ENCODE measurements at places on chromosomes 5 and 9.

DNA sequence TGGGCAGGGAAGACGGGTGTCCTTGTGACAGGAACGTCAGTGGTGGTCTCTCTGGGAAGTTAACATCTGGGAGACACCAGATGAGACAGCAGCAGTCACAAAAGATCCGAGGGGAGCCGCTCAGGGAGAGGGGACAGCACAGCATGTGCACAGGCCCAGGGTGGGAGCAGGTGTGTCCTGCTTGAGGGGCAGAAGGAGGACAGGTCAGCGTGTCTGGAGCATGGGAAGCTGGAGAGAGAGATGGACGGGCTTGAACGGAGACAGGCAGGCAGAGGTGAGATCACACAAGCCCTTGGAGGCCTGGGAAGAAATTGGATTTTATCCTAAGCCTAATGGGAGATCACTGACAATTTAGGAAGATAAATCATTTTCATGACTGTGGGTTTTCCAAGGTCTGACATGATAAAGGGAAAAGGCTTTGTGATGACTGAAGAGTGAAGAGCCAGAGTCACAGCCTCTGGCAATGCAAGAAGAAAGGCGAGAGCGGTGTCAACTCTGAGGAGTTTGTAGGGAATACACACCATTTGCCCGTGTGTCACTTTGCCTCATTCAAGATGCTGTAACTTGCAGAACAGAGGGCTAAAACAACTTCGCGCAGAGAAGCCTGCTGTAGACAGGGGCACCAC, 88.3 kb downstream of the FSTL4 start:
- DNase-seq: no peak

GRCh38 chr9:33136721-33137670, 30.1 kb downstream of the B4GALT1 start:
- DNase-seq: no peak

- no peak for DNase-seq
Observed at GRCh38 chr5:123514615-123515355, 2.8 kb downstream of the CSNK1G3 start.

DNA sequence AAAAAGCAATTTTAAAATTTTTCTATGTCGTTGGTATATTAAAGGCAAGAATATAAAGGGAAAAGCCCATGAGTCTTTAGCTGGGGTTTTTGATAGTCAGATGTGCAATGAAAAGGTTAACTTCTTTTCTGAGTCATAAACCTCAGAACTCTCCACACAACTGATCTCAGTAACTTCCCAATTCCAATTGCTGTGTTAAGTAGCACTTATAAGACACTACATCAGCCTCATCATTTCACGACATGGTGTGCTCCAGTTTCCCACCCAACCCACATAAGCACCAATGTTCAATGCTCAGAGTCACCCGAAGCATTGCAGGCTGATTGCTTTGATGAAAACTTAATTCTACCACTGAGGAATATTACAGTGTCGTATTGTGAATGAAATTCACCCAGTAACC, 155.8 kb downstream of the TSSK1B start:
- peak; percentile 47 for DNase-seq

GRCh38 chr5:137561608-137562007, 62.5 kb upstream of the SPOCK1 start:
- DNase-seq: no peak

GRCh38 chr5:54222336-54222735, 88.0 kb downstream of the ARL15 start:
- no peak for DNase-seq

DNA sequence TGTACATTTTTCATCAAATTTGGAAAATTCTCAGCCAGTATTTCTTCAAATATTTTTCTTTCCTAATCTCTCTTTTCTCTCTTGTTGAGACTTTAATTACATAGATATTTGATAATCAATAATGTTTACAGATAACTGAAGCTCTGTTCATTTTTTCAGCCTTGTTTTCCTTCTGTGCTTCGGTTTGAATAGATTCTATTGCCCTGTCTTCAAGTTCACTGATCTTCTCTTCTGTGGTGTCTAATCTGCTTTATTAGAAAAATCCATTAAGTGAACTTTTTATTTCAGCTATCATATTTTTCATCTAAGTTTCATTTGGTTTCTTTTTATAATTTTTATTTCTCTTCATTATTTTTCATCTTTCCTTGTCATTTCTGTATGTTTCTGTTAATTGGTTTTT, 54.1 kb downstream of the AMBP start:
- DNase-seq: no peak

- DNase-seq: no peak
Observed at GRCh38 chr9:80787636-80788035, 901.7 kb downstream of the TLE1 start.

DNA sequence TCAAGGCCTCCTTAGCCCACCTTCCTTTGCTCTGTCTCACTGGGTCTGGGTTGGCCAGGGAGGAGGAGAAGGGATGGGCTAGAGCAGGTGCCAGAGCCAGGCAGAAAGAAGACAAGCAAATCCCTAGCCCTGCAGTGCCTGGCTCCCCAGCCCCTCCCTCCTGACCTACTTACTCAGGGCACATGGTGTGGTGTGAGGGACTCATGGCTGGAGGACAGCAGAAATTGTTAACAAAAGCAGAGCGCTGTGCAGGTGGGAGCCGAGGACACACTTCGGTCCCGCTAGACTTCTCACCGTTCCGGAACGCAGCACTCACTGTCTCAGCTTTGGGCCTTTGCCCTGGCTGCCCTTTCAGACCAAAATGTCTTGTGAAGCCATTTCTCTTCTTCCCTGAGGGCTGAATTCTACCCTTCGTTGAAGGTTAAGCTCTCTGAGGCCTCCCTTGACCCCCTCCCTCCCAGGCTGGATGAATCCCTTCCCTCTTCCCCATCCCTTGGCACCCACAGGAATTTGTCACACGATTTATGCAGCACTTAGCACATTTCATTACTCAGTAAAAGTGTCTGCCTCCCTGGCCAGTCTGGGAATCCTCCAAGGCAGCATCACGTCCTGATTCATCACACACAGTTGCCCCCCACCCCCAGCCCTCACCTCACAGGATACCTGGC, 263.9 kb upstream of the TRPC7 start:
- DNase-seq: no peak

- DNase-seq: no peak
Observed at GRCh38 chr9:92611621-92612285, 58.2 kb downstream of the IPPK start.

DNA sequence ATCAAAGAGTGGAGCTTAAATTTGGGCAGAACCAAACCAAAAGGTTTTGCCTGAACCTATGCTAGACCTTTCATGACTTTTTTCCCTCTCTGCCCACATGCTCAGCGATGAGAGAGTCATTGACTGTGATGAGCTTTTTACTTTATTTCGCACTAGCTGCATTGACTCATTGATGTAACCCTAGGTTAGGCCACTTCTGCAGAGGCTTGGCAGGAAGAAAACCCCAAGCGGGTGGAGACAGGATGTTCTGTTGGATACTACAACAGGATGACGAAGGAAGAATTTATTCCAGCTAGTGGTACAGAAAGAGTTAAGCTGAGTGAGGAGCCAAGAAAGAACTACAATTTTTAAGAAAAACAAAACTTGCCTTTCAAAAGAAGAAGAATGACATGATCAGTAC, 18.4 kb downstream of the AGXT2 start:
- DNase-seq: no peak

GRCh38 chr5:67098656-67099055, 97.9 kb downstream of the CD180 start:
- DNase-seq: no peak

DNA sequence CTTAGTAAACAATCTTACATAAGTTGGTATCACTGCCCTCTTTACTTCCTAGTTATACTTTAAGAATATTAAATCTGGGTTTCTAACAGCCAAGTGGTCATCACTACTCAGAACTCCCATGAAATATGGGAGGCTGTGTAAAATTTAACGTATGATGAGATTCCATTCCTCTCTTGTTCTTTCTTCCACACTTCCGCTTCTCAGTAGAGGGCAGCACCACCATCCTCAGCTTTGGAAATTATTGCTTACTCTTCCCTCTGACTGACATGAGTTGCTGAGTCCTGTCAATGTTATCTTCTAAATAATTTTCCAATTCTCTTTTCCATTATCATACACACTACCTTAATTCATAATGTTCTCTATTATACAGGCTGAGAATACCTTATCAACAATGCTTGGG, 194.0 kb downstream of the RFX3 start:
- peak; percentile 24 for DNase-seq

GRCh38 chr9:35754264-35754663, at the start of gene MSMP:
MSMP (minus strand) TSS chr9:35754276; CDS start chr9:35754129, 147 bp downstream.
- DNase-seq: no peak

DNA sequence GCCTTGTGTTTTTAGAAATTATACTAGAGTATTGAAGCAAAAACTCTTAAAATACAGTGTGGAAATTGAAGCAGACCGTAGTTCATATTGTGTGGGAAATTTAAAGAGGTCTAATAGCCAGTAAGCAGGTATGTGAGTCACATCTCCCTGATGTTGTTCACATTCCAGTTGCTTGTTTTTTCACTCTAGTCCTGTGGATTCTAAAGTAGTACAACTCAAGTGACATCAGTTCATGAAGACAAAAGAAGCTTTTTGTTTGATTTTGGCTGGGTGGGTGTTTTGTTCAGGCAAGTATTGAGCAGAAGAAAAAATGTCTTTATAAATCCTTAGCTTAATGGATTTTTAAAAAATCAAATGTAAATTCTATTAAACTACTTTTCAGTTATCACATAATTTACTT, 216.2 kb downstream of the MAN2A1 start:
- DNase-seq: no peak

DNA sequence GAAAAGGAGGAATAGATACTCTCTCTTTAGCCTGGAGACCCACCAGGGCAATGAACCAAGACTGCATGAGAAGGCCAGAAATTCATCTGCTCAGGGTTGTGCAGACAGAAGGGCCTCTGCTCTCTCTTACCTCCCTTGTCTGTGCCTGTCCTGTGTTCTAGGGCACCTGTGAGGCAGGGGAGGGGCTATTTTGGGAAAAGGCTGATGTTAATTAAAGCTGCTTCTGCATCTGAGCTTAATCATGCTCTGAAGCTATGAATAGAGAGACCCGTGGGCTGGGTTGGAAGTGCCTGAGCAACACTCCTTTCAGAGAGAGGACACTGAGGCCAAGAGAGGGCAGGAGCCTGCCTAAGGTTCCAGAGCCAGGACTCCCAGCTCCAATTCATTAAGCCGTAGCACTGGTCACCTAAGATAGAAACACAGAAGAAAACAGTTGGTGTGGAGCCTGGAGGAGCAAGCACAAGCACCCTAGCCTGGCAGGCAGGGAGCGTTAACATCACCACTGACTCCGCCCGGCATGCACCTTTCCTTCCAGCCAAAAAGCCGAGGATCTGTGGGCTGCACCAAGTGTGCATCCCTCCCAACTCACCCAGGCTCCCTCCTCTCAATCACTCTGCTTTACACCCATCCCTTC, 31.4 kb upstream of the STING1 start:
- no peak for DNase-seq

GRCh38 chr5:109652096-109652495, 37.6 kb upstream of the MAN2A1 start:
- no peak for DNase-seq

GRCh38 chr5:121962347-121962670, 534 bp downstream of the SRFBP1 start:
- no peak for DNase-seq

DNA sequence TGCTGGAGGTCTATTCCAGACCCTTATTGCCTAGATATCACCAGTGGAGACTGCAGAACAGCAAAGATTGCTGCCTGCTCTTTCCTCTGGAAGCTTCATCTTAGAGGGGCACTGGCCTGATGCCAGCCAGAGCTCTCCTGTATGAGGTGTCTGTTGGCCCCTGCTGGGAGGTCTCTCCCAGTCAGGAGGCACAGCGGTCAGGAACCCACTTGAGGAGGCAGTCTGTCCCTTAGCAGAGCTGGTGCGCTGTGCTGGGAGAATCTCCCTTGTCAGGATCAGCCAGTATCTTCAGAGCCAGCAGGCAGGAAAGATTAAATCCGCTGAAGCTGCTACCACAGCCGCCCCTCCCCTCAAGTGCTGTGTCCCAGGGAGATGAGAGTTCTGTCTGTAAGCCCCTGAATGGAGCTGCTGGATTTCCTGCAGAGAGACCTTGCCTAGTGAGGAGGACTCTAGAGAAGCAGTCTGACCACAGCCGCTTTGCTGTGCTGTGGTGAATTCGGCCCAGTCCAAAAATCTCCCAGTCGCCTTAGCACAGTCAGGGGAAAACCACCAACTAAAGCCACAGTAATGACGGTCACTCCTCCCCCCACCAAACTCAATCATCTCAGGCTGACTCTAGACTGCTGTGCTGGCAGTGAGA, 124.1 kb downstream of the JAKMIP2 start:
- DNase-seq: no peak

GRCh38 chr9:109806506-109807115, 26.6 kb downstream of the PALM2AKAP2 start:
- no peak for DNase-seq

- no peak for DNase-seq
Observed at GRCh38 chr5:60846298-60846697, 2.2 kb upstream of the ELOVL7 start.

GRCh38 chr5:133454442-133454841, 157.9 kb downstream of the FSTL4 start:
- DNase-seq: no peak

- no peak for DNase-seq
Observed at GRCh38 chr5:33733225-33733624, 158.6 kb downstream of the ADAMTS12 start.

DNA sequence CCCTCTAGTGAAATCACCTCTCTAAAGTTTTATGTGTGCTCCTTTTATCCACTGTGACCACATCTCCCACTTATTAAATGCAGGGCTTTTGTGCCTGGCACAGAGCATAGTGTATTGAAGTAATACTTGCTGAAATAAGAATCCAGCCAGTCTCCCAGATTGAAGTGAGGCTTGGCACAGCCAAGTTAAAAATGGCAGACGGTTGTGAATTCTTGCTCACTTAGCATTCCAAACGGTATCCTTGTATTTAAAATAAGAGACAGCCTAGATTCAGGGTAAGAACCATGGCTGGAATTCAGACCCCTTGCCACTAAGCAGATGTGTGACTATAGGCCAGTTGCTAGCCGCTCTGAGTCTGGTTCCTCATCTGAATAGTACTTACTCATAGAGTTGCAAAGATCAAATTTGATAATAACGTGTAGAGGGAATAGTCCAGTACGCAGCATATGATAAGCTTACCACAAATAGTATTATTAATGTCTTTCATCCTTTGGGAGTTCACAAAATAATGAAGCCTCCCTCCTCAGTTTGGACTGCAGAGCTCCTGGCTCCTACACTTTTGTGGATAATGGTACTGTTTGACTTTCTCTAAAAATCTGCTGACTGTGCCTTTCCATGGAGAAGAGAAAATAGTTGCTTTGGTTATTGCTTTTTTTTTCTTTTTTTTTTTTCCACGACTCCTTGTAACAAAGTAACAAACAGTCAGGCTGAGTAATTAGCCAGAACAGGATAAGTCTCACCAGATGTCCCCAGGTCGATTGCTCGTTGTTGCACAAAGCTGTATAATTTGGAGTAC, 51.5 kb downstream of the FGF1 start:
- DNase-seq: no peak

- DNase-seq: no peak
Observed at GRCh38 chr9:69276775-69277174, 48.2 kb upstream of the ENTREP1 start.

DNA sequence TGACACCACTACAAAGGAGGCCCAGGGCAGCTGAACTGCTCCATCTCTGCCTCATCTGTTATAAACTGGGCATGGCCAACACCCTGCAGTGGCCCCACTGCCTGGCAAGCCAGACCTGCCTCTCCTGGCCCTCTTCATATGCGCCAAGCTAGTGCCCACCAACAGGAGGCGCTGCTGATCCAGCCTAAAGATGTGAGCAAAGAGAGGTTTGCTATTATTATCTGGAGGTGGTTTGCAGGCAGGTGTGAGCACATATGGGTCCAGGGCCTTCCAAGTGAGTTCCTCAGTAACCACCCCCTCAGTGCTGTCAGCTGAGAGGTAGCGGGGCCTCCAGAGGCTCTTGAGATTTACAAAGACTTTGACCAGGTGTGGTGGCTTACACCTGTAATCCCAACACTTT, 232.2 kb downstream of the SYK start:
- DNase-seq: peak; percentile 79

All from activated CD8-positive, alpha-beta T cell treated with anti-CD3 and anti-CD28 coated beads for 36 hours (primary cell).